Sciatic nerve (tissue), 2 donors: ENCODE measurements at places on chromosomes 4 and X. TPM values are rescaled to one million over a fixed set of nuclear protein-coding genes. Genes with fewer than 3 reads are reported as not detected.

The UGT2B17 gene
- not detected for total RNA-seq

The TBC1D19 gene
- 15.6 TPM for total RNA-seq

The VCX gene
- not detected for total RNA-seq

GRCh38 chr4:20574986-20575385, 125.3 kb upstream of the PACRGL start:
- no peak for DNase-seq

- DNase-seq, result no peak
Observed at GRCh38 chr4:110815950-110816349, 193.1 kb upstream of the PITX2 start.

GRCh38 chr4:610411-611261, 14.7 kb upstream of the PDE6B start:
- peak; percentile 40 for DNase-seq

The TEX13D gene
- total RNA-seq, result not detected

GRCh38 chr4:102301167-102301566, 44.1 kb downstream of the SLC39A8 start:
- no peak for DNase-seq

The KLHL5 gene
- 48.2 TPM for total RNA-seq

The TMEM271 gene
- not detected for total RNA-seq
